ENCODE measurements at places on chromosomes 4 and X.

DNA sequence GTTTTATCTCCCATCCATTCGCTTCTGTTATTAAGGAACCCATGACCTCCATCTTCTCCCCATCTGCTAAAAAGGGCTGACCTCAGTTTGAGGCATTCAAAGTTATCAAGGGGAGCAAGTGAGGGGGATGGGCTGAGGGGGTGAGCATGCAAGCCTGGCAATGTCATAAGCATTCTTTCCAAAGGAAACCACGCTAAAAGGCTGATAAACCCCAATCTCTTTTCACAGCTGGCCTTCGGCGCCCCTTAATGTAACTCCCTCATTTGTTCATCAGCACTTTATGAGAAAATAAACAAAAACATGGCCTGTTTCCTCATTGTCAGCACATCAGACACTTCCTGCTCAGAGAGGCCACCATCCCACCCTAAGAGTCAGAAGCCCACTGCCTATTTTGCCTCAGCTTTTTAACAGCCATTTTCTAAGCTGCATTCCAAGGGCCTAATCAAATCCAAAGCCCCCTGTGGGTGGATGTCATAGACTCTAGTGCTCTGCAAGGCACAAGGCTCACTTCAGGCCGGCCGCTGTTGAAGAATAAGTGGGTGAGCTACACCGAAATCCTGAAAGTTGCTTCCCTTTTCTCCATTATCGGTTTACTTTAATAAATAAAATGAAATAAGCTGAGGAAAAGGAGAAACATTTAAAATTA, 92.0 kb upstream of the SRD5A3 start:
- no peak for DNase-seq

DNA sequence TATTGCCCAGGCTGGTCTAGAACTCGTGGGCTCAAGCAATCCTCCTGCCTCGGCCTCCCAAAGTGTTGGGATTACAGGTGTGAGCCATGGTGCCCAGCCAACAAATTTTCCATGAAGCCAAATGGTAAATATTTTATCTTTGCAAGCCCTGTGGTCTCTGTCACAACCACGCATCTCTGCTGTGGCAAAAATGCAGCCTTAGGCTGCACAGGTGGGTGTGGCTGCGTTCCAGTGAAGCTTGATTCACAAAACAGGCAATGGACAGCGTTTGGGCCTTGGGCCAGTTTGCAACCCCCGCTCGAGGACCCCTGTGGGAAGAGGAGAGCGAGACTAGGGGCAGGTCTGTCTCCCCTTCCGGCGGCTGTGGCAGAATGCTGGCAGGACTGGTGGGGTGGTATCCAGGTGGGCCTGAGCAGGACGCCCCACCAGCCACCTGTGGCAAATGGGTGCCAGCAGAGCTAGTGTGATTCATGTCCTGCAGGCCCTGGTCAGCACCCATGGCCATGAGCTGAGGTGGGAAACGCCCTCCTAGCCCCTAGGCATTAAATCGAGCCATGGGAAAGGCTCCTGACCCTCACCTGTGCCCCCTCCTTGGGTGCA, 19.7 kb downstream of the HTRA3 start:
- DNase-seq = no peak

- DNase-seq = no peak
Measured at GRCh38 chrX:3715921-3716320, 2.5 kb upstream of the PRKX start.

GRCh38 chr4:87114245-87115062, 106.0 kb downstream of the KLHL8 start:
- DNase-seq = no peak

- DNase-seq = no peak
Measured at GRCh38 chr4:136864604-136865185, 667.6 kb downstream of the PCDH18 start.

- DNase-seq = no peak
Measured at GRCh38 chr4:187208651-187209050, 485.0 kb upstream of the FAT1 start.

DNA sequence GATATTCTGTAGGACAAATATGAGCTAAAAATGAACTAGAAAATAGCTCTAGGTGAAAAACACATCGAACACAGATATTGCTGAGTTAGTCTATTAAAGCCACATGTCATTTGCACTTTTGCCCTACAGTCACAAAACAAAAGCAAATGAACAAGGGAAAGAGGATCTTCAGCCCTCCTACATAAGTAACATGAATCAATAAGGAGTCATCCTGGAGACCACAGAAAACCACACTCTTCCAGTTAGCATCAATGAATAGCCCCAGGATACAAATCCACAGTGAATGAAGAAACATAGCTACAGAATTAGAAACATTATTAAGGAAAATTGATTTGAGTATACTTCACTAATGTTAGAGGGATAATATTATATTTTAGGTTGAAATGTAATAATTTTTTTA, 311.4 kb downstream of the MAPK10 start:
- no peak for DNase-seq

GRCh38 chrX:153582896-153583295, 16.0 kb downstream of the CCNQ start:
- DNase-seq = peak; percentile 69

GRCh38 chrX:54397113-54397512, 39.3 kb upstream of the WNK3 start:
- DNase-seq = no peak

DNA sequence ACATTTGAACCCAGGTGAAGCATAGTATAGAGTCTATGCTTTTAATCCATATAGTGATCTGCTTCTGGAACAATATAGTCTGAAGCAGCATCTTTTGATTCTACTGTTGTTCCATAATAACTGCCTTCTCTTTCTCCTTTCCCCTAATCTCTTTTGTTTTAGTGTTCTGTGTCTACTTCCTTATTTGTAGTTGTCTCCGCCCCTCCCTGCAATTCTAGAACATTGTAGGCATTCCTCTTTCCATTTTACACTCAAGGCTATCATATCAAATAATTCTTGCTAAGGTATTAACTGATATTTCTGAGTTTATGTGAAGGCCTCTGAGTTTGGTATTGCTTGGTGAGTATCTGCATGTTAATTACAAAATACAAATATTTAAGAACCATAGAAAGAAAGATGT, 11.6 kb downstream of the BLTP1 start:
- no peak for DNase-seq

- no peak for DNase-seq
Measured at GRCh38 chrX:20046223-20046622, 55.4 kb upstream of the BCLAF3 start.

- no peak for DNase-seq
Measured at GRCh38 chr4:53574528-53574927, 16.8 kb downstream of the LNX1 start.

DNA sequence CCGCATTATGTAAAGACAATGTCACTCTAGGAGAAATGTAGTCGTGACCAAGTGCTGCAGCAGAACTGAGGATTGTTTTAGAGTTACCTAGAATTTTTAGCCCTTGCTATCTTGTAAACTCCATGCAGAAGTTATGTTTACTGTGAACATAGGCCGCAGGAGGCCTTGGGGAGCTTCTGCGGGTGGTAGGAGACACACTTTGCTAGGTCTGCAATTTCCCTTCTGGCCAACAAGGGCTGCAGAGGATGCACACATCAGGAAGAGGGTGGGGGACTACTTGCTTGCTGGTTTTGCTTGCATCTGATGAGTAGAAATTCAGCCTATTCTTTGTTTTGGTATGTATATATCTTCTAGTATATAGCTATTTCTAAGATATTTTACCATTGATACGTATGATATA, 23.1 kb downstream of the BANK1 start:
- DNase-seq = no peak

DNA sequence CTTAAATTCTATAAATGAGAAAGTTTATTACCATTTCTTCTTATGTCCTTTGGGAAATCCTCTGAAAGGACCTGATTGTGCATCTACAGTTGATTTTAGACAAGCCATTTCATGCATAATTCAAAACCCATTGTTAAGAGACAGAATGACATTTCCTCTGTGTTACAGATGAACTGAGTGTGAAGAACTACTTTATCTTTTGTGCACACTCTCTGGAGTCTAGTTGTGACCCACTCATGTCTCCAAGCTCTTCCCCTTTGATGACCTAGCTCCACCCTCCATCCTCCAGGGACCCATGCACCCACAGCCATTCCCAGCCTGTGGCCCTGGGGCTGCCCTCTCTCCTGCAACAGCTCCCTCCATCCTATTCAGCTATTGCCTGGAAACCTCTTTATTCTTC, 57.5 kb upstream of the BMPR1B start:
- no peak for DNase-seq

DNA sequence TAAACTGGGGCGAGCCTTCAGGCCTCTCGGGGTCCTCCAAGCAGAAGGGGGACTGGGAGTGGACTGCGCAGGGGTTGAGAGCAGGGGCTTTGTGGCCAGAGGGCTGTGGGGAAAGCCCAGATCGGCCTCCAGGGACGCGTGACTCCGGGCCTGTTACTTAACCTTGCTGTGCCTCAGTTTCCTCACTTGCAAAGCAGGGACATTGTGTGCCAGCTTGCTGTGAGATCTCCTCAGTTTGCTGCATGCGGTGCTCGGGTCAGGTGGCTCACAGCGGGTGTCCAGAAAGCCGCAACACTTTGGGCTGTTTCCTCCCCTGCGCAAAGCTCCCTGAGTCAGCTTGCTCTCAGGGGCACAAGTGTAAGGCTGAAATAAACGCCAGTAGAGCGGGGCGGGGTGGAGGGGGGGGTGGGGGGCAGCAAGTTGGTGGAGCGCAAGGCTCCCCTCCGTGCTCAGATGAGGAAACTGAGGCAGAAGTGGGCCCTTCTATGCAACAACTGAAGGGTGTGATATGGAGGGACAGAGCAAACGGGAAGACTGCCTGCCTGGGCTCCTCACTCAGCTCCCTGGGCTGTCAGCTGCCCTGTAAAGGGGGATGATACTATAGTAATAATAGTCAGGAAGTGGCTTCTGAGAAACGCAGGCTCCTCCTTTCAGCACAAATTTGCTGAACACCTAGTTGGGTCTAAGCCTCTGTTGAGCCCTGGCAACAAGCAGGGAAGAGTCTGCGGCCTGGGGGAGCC, 101.0 kb downstream of the HMX1 start:
- no peak for DNase-seq

DNA sequence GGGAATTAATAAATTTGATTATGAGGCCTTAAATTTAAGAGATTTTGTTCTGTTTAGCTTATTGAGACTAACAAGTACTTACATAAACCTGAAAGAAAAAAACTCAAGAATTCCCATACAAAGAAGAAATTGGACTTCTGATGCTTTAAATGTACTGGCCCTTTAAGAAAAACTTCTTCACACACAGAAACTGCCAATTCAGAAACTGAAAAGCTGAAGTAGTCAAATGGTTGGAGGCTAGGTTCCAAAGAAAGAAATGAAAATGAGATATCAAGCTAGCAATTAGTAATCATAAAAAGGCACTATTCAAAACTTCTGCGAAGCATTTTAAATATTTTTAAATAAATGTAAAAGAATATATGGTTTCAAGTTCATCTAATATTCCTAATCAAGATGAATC, 151.3 kb downstream of the THOC2 start:
- no peak for DNase-seq

GRCh38 chr4:73589887-73590801, 30.1 kb downstream of the RASSF6 start:
- DNase-seq = no peak

DNA sequence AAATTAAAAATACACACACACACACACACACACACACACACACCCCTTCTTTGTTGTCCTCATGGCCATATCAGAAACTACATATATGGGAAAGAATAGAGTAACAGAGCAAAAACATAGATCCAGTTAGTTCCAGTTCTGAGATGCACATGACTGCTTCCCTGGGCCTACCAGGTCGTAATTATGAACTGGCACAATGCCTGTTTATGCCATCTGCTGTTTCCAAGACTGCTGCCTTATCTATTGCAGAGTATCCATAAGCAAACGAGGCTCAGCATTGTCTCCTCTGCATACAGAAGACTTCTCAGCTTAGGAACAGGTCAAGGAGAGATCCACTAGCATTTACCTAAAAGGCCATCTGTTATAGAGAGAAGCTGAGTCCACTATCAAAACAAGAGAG, 789.0 kb downstream of the TECRL start:
- no peak for DNase-seq

DNA sequence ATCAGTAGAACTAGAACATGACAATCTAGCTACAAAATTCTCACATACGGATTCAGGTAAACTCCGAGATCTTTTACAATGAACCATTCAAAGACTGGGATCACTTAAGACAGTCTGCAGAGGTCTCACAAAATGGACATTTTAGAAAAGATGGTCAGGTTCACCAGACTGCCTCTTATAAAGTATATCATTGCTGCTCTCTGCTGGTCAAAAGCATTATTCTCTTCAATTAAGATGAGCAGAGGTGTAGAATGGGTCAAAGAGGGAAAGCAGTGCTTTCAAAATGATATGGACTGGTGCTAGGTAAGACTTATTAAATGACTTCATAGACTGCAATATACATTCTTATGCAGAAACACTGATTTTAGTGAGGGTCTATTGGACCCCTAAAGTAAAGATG, 434.7 kb downstream of the PACRGL start:
- peak; percentile 46 for DNase-seq

DNA sequence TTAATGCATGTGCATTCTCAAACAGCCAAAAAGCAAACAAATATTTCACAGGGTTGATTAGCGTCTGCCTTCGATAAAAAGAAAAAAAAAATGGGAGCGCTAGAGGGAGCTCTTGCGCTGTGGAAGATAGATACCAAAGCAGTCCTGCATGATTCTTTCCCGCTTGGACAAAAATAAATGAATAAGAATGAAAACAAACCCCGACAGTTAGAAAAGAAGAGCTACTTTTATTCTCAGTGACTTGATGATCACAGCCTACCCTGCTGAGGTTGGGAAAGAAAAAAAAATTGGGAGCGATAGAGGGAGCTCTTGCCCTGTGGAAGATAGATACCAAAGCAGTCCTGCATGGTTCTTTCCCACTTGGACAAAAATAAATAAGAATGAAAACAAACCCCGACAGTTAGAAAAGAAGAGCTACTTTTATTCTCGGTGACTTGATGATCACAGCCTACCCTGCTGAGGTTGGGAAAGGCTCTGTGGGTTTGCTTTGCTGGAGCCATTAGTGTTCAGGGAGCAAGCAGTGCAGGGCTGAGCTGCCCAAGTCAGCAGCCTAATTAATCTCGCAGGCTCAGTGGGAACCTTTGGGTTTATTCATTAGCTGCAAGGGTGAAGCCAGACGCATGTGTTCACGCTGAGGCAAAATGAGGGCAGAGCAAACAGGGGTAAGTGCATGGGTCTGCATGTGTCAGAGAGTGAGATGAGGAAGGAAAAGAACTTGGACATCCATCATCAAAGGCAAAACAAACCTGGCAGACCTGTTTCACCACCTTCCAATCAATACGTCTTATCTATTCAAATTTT, 249.3 kb upstream of the PRKX start:
- no peak for DNase-seq

DNA sequence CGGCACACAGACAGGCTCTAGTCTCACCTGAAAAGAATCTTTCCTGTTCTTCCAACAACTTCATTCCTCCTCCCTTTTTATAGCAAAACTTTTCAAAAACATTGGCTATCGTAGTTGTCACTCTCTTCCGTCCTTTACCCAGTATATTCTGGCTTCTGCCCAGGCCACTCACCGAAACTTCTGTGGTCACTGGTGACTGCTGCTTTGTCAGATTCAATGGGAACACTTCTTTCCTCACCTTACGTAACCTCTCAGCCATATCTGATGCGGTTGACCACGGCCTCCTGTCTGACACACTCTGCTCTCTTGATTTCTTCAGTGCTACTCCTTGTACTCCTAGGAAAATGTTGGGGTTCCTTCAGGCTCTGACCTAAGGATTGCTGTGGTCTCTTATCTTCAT, 9.2 kb upstream of the RNF150 start:
- DNase-seq = no peak

GRCh38 chr4:159287767-159288166, 184.9 kb downstream of the RAPGEF2 start:
- DNase-seq = no peak

- peak; percentile 63 for DNase-seq
Measured at GRCh38 chrX:132491191-132491590, 2.4 kb upstream of the MBNL3 start.
